ENCODE measurements at places on chromosomes 3 and 15.

DNA sequence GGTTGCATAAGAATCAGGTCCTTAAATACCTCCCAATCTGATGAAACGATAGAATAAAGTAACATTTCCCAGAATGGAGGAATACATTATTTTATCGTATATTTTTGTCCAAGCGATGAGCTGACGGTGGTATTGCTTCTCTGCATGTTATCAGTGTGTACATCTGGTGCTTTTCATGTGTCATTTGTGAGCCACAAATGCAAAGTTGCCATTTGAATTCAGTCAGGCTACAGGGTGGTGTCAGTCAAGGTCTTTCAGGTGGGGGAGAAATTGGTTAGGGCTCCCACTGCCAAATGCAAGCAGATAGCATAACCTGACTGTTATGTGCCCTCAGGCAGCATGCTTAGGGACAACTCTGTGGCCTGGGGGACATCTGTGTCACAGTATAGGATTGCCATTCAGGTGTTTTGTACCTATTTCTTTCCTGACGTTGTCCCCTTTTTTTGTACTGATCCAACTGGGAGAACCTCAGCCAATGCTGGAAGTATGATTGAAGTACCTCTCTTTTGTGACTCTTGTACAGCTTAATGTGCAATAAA, 26.5 kb upstream of the TIMP4 start:
- no peak for DNase-seq

- peak; percentile 56 for DNase-seq
Observed at GRCh38 chr3:182713743-182714517, 79.4 kb upstream of the ATP11B start.

DNA sequence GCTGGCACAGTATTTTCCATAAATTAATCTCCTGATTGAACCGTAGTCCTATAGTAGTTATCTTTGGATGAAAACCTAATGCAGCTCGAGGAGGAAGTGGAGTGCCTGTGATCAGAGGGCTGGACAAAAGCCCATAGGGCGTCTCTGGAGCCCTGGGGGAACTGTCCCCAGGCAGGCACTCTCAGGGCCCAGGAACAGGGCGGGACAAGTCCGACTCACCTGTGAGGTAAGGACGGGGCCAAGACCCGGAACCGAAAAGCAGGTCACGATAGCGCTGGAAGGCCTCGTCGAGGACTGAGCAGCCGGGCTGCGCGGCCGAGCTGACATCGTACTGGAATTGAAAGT, 341 bp downstream of the HEXA start:
- no peak for DNase-seq

DNA sequence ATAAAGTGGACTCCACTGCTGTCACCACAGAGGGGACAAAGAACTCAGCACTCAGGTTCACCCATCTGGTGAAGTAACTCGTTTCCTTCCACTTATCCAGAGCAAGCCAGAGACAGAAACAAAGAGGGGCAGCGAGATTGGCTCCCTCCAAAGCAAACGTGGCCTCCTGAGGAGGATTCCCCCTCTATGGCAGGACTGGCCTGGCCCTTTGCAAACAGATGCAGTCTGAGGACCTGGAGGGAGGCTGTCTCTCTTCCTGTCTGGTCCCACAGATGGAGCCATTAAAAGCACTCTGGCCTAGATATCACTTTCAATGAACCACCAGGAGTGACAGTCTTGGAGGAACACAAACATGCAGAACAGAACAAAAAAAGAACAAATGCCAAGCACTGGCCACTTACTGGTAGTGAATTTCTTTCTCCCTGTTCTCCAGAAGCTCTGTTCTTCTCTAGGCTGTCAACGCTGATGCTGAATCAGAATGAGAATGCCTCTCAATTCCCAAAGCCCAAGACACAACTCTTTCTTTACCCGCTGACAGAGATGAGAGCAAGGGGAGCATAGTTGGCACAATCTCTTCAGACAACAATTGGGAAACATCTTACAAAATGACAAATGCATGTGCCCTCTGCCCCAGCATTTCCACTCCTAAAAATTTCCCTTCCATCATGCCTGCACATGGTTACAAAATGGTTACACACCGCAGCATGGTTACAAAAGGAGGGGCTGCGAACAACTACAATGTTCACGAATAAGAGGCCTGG, 14.3 kb downstream of the KLHL25 start:
- no peak for DNase-seq

DNA sequence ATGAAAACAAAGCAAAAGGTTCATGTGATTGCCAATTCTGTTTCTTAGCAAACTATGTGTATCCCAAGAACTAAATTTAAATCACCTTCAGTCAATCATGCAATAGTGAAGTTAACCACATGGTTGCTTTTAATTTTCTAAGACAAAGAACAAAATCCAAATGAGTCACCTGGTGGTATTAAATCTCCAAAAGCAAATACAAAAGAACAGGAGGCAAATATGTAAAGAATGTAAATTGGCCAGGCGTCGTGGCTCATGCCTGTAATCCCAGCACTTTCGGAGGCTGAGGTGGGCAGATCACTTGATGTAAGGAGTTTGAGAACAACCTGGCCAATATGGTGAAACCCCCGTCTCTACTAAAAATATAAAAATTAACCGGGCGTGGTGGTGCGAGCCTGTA, 54.2 kb upstream of the PIK3R4 start:
- DNase-seq: no peak

DNA sequence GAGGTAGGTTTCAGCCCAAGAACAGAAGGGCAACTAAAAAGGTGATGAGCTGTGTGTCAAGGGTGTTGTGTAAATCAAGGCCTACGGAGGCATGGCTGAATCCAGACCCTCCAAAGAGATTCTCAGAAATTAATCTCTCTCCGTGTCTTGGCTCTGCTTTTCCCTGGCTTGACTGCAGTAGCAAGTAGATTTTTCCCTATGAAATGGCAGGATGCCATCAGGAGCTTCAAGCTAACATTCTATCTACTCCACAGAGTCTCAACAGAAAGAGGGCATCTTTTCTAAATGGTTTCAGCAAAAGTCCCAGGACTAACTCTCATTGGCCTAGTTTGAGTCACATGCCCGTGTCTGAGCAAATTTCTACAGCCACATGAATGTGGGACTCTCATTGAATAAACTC, 58.3 kb downstream of the LSM3 start:
- no peak for DNase-seq

GRCh38 chr3:108495717-108496116, 14.7 kb downstream of the MYH15 start:
- no peak for DNase-seq

GRCh38 chr3:171704002-171704401, 106.3 kb downstream of the PLD1 start:
- peak; percentile 19 for DNase-seq

DNA sequence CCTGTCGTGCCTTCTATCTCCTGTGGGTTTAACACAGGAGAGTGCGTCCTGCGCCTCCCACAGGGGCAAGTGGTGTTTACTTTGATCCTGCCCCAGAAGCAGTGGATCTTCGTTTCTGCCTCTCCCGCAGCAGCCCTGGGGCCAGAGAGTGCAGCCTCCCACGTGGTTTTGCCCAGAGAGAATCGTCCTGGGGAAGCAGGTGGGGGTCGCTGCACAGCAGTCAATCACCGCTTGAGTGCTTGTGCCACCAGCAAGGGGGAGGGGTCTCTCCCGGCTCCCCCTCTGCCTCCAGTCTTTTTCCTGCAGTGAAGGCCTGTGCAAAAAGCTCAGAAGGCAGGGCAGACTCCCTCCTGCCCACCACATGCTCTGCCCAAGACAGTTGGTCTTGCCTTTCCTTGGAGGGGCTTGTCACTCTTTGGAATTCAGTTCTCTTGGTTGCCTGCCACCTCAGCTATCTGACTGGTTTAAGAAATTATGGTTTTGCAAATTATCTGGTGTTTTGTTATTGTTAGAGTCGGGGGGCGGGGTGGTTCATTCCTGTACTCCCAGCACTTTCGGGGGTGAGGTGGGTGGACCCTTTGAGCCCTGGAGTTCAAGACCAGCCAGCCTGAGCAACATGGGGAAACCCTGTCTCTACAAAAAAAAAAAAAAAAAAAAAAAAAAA, 26.9 kb downstream of the STOML1 start:
- no peak for DNase-seq

- no peak for DNase-seq
Observed at GRCh38 chr3:113084777-113085176, 94.0 kb downstream of the GTPBP8 start.

DNA sequence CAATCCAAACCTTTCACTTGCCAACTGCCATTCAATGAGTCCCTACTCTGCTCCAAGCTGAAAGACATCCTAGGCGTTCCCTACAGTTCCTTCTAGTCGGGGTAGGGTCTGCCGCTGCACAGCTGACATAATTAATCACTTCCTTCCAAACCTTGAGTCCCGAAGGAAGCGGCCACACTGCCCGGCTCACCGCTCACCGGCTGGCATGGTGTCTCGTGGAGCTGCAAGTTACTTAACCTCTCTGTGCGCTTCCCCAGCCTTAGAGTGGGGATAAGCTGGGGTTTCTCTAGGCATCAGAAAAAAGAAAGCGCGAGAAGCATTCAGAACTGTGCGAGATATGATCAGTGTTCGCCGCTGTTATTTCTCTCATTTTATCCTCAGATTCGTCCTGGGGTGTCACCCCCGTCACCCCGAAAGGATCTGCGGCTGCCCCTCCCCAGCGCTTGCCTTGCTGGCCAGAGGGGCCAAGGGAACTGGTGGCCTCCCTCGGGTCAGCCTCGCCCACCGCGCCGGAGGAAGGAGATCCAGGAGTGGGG, 748 bp downstream of the MRPS25 start:
- DNase-seq: peak; percentile 61

DNA sequence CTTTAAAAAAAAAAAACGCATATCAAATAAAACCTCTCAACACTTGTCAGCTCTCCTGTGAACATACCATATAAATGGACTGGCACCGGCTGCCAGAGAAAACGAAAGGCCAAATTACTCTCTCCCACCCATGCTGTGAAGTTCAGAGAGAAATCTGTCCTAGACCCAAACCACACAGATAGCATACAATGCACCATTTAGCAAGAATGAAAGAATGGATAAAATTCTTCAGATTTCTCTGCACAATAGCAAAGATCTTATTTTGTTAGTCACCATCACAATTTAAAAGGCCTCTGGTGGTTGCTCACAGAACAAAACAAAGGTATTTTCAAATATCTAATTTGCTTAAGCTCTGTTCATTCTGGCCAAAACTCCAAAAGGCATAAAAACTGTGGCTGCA, 93.9 kb upstream of the BHLHE40 start:
- DNase-seq: no peak

DNA sequence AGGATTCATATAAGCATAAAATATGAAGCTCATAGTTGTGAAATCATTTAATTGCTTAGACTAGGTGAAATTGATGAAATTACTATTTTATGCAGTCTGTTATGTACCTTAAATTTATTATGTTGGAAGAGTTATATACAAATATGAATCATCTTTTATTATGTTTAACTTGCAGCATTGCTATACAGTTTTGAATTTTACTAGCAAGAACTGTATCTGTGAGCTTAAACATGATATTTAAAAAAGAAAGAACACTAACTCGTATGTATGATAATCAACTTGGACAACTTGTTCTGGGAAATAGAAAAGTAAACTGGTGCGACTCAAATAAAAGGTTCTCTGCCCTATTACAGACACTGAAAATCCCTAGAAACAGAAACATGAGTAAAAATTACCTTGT, 1.8 kb downstream of the STX19 start:
- no peak for DNase-seq

- no peak for DNase-seq
Observed at GRCh38 chr3:67713764-67714469, 59.5 kb upstream of the SUCLG2 start.

DNA sequence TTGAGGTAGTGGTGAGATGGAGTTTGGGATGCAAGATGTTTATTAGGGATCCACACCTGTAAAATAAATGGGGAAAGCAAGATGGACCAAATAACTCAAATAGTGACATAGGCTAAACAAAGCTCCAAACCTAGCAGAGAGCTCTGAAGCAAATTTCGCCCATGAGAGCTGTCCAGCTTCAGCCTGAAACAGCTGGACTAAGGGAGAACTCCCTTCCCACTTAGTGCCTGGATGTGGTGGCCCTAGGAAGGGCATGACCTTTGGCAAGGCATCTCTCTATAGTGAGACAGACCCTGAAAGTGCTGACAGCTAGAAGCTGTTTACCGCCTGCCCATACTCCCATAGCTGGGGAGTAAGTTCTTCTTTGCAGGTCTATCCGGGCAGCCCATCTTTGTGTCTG, 48.1 kb downstream of the COL6A5 start:
- no peak for DNase-seq

DNA sequence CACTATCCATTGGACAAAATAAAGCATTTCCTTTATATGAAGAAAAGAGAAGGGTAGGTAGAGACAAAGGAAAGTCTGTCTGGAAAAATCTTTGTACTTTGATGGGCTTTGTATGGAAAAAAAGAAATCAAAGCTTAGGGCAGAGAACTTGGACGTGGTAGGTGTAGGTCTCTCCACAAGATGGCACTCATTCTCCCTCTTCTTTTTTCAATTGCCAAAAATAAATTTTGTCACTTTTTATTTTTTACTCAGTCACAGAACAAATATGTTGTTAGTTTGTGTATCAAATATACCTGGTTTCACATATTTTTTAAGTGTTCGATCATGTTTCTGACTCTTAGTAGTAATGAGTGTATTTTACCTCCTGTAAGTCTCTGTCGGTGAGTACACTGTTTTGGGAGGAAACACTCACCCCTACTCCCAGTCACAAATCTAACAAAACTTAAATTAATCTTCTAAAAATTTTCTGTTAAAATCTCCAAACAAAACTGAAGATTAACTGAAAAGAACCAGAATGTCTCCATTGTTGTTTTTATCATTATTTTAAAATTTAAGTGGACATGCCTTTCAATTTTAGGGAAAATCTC, 415.8 kb upstream of the GOLIM4 start:
- DNase-seq: peak; percentile 31

- no peak for DNase-seq
Observed at GRCh38 chr15:98951493-98952320, 55.9 kb downstream of the PGPEP1L start.

DNA sequence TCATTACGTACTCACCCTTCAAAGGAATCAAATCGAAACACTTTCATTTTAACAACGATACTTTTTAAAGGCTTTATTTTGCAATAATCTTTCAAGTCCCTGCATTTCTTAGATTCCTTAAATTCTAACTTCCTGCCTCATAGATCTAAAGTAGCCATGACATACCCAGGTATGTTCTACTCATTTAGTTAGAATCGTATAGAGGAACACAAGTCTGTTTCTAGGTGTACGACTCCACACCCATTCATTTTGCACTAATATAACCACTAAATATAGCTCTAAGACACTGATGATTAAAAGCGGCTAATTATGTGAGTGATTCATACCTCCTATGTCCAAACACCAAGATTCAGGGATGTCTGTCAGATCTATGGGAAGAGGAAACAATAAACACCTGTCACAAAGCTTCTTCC, 1.3 kb downstream of the ATP13A3 start:
- no peak for DNase-seq

DNA sequence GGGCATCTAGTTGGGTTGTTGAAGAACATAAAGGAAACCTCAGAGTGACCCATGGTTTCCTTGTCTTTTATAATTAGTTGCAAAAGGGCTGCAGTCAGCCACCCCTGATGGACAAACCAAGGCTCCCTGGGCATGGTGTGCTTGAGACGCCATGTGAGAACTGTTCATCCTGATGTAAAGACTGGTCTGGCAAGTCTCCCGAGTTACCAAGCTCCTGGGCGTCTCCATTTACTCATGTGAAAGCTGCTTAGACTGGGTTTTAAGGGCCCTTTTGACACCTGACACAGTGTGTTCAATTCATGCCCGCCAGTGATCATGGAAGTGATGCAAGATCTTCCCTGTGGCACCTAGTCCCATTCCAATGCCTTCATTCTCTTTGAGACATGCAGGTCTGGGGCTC, 49.4 kb downstream of the GRK7 start:
- DNase-seq: no peak
